ENCODE measurements at places on chromosomes 4 and X.
A peak's percentile ranks its signal among the peaks of the same experiment; 100 is the strongest.

GRCh38 chrX:15675490-15675921 lies 10.9 kb upstream of the CLTRN start:
- peaks cover 10% of the 10 kb centered on the region for H3K4me1 ChIP-seq
- no peaks in the 10 kb centered on the region for H3K27me3 ChIP-seq
- H3K4me3 ChIP-seq: no peak overlapping the region
- H3K36me3 ChIP-seq: peaks cover 7% of the 10 kb centered on the region
- DNase-seq: peak; percentile 78

DNA sequence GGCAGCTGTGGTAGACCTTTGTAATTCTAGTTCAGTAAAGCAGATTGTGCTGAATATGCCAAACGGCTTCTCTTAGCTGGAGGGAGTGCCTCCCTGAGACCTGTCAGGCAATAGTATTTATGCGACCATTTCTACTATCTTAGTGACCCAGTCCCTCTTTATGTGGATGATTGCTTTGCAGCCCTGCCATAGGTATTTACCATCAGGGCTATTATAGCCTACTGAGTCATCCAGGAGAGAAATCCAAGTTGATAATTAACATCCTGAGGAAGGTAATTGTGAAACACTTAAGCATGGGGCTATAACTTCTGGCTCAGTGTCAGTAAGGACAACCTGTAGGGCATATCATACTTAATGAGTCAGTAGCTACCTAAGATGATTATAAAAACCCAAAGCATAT lies 103.9 kb upstream of the MAOA start:
- H3K27ac ChIP-seq: peak overlapping the region; percentile 5
- H3K4me3 ChIP-seq: peak overlapping the region; percentile 41
- H3K36me3 ChIP-seq: no peaks in the 10 kb centered on the region

DNA sequence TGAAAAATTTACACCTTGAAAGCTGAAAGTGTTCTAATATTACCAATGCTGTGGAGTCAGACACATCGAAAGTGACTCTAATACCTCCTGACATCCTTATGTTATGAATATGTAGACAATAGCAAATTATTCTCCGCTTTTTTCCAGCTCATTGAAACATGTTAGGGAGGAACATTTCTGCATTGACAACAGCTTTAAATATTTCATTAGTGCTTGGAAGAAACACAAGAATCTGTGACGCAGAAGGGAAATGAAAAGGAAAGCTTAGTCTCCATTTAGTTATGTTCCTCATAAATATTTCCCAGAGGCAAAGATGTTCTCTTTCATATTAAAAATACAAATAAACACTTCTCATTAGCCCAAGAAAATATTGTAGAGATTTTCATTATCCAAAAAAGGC lies 55.8 kb upstream of the CD99 start:
- peaks cover 43% of the 10 kb centered on the region for H3K36me3 ChIP-seq
- no peak overlapping the region for H3K27ac ChIP-seq
- H3K27me3 ChIP-seq: no peaks in the 10 kb centered on the region
- H3K4me1 ChIP-seq: no peaks in the 10 kb centered on the region
- H3K4me3 ChIP-seq: no peak overlapping the region
- DNase-seq: no peak

GRCh38 chr4:84264652-84265051 lies 234.4 kb downstream of the NKX6-1 start:
- no peaks in the 10 kb centered on the region for H3K36me3 ChIP-seq
- no peak overlapping the region for H3K4me3 ChIP-seq
- H3K27me3 ChIP-seq: no peaks in the 10 kb centered on the region
- DNase-seq: no peak
- H3K27ac ChIP-seq: no peak overlapping the region
- no peaks in the 10 kb centered on the region for H3K4me1 ChIP-seq

GRCh38 chr4:143555676-143556075 lies 42.2 kb downstream of the SMARCA5 start:
- H3K27ac ChIP-seq: no peak overlapping the region
- peaks cover 33% of the 10 kb centered on the region for H3K36me3 ChIP-seq
- DNase-seq: no peak
- no peak overlapping the region for H3K4me3 ChIP-seq
